ENCODE measurements at places on chromosomes 6 and 20. TPM values are rescaled to one million over a fixed set of nuclear protein-coding genes. Genes with fewer than 3 reads are reported as not detected.

- DNase-seq: no peak
Measured at GRCh38 chr6:90197854-90198496, 98.7 kb downstream of the BACH2 start.

DNA sequence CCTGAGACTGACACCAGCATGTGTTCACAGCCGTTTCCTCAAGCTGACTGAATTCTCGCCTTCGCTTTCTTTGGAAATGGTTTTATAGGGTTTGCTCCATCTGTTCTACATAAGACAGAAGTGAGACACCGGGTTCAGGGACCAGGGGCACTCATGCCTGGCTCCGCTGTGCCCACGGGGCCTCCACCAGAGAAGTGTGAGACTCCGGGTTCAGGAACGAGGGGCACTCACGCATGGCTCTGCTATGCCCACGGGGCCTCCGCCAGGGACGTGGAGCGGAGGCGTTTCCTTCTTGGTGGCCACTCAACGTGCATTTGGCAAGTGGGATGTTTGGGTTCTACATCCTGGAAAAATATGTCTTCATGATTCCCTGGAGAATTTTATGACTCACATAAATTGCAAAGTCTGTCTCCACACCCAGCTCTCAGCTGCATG lies 106.6 kb downstream of the RNASET2 start:
- no peak for DNase-seq

VIP gene
- polyA plus RNA-seq: 0.94 TPM

DNA sequence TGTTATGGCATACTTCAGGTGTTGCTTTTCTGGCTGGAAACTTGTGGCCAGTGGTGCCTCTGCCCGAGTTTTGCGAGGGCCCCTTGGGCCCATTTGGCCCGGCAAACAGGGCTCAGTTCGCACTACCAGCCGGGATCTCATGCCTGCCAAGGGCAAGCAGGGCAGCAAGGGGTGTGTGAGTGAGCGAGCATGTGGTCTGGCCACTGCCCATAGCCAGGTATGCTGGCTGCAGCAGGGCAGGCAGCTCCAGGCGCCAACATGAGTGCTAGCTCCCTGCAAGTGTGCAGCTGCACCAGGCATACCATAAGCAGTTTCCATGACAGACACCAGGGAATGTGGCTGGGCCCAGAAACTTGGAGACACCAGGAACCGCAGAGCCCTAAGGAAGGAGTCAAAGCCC lies 389.5 kb downstream of the NKAIN2 start:
- DNase-seq: no peak

SDHAF4 gene
- polyA plus RNA-seq: 13.7 TPM

DNA sequence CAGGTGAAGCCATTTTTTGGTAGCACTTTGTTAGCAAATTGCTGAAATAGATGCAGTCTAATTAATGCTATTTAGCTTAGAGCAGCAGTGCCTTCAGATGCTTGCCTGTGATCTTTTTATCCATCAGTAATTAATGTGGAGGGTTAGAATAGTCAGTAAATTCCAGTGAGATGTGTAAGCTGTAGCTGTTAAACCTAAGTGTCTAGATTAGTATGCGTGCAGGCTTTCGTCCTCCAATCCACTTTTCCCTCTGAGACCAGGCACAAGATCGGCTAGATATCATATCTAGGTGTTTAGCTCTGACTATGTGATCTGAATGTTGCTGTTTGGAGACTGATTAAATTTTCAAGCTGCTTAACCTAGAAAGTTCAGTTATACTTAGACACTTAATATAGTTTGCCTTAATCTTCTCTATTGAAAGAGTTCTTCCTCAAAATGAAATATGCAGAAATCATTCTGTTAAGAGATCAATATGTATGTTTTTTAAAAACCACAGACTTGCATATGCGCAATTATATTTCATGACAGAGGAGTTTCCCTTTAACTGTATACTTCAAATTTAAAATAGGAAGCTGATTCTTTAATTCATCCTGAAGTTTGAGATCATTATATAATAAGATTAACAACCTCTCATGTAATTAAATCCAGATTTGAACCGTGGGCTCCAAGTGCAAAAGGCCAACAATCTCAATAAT lies 41.2 kb downstream of the XRN2 start:
- DNase-seq: no peak

DNA sequence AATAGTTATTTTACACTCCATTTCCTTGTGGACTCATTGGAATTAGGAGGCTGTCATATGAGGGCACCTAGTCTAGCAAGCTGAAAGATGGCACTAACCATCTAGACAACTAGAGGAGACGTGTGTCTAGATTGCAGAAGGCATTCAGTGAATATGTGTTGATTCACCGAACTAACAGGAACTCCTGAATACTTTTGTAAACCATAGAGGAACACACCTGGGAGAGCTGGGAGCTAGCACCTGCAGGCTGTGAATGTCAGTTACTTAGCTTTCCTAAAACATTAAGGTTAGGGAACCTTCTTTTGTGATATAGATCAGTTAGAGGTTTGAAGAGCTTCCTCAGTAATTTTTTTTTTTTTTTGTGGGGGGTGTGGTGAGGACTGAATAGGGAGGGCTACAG lies 7.7 kb downstream of the OPN5 start:
- no peak for DNase-seq

- no peak for DNase-seq
Measured at GRCh38 chr6:18147160-18147559, 7.7 kb downstream of the TPMT start.

DNA sequence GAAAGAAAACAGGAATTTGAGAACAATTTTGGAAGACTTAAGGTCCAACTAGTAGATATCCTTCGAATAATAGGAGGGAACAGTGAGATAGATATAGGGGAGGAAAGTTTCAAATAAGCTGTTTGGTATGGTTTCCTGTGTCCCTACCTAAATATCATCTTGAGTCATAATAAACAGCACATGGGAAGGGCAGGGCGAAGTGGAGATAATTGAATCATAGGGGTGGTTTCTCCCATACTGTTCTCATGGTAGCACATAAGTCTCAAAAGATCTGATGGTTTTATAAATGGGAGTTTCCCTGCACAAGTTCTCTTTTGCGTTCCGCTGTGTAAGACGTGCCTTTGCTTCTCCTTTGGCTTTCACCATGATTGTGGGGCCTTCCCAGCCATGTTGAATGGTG lies 39.5 kb upstream of the ENPP5 start:
- no peak for DNase-seq
